HT1080 (cell line): ENCODE measurements at places on chromosomes 4 and X.

- peak; percentile 66 for DNase-seq
These were observed 113.0 kb downstream of the DTHD1 start for GRCh38 chr4:36394352-36394903.

GRCh38 chr4:145716200-145716599, 36.3 kb downstream of the C4orf51 start:
- peak; percentile 36 for DNase-seq

- peak; percentile 71 for DNase-seq
These were observed 10.5 kb upstream of the UBE2NL start for GRCh38 chrX:143873343-143873742.

- DNase-seq, result no peak
These were observed 21.3 kb downstream of the AREG start for GRCh38 chr4:74466242-74466641.

DNA sequence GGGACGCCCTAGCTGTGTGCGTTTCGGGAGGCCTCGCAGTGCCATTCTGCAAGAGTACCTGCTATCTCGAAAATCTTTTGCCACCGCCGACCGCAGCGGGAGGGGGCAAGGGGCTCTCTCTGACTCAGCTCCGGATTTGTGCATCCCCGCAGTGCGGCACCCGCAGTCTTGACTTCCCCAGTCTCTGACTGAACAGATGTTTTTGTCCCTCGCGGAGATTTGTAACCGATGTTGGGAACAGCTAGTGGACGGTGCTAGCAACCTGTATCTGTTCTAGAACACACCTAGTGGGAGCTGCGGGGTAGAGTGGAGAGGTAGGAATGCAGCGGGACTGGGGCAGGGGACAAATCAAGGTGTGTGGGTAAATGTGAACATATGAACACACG, 17.2 kb downstream of the NKX6-1 start:
- no peak for DNase-seq
